ENCODE measurements at places on chromosomes 4 and X.

DNA sequence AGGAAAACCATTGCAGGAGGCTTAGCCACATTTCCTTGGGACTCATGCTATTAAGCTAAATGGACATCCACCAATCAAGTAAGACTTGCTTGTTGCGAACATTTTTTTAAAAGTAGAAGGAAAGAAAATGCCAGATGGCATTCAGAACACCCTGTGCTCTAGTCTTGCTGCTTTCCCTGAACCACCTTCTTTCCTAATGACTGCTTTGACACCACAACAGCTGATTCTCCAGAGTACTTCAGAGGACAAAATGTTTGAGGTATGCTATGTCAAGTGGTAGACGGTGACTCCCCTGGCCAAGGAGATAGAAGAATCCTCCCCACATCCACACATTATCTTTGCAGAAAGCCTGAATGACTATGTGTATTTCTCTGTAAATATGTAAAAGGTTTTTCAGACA lies 65.4 kb downstream of the ANK2 start:
- DNase-seq = no peak

DNA sequence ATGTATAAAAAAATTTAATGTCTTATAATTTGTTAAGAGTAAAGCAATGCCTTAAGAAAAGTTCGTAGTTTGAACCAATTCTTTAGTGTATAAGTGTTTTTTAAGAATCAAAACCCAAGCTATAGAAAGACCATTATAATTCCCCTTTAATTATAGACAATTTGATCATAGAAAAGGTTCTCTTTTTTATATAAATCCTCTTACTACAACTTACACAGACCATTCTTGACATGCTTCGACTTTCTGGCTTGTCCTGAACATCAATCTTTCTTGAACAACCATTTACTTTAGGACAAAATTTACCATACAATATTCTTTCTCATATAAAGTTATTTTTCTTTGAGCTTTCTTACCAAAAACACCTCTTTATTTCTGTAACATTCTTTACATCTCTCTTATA lies 330.5 kb upstream of the SPANXN1 start:
- DNase-seq = no peak

GRCh38 chr4:154364066-154364845 lies 127.3 kb downstream of the DCHS2 start:
- no peak for DNase-seq

DNA sequence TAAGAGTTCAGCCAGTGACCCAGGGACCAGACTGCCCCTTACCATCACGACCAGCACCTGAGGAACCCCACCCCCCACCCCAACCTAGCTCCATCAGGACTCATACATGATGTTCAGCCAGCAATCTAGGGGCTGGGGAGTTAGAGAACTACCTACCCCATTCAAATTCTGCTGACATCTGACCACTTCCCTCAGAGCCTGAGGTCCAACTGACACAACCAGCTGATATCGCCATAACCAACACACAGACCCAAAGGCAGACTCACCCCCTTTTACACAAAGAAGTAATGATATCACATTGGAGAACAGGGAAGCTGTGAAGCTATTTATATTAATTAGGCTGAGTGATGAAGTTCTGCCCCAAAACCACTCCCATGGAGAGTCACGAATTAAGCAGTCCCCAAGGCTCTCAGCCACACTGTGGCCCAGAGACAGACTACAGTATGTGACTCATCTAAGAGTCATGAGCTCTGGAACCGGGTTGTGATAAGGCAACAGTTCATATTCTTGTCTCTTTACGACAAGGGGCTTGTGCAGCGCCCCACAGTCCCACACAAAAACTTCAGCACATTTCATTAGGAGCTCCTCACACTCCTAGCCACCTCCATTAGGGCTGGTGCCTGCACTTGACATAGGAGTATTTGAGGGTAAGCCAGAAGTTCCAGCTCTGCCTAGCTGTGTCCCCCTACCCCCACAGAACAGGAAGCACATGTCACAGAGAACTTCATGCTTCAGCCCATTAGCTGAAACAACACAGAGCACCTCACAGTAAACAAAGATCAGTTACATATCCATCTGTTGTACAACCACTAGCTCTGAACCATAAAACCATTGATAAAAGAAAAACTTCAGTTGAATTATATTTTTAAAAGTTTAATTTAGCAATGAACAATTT lies 184.7 kb upstream of the ZCCHC13 start:
- DNase-seq = no peak

- no peak for DNase-seq
These were observed 6.2 kb upstream of the NOX1 start for GRCh38 chrX:100880368-100880767.

DNA sequence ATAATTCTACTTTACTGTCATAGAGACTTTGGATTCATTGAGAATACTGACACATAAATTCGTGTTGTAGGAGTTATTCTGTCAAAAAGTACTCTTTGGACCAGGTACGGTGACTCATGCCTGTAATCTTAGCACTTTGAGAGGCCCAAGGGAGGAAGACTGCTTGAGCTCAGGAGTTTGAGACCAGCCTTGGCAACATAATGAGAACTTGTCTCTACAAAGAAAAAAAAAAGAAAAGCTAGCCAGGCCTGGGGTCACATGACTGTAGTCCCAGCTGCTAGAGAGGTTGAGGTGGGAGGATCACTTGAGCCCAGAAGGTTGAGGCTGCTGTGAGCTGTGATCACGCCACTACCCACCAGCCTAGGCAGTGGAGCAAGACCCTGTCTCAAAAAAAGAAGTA lies 54.9 kb downstream of the WDR19 start:
- no peak for DNase-seq

DNA sequence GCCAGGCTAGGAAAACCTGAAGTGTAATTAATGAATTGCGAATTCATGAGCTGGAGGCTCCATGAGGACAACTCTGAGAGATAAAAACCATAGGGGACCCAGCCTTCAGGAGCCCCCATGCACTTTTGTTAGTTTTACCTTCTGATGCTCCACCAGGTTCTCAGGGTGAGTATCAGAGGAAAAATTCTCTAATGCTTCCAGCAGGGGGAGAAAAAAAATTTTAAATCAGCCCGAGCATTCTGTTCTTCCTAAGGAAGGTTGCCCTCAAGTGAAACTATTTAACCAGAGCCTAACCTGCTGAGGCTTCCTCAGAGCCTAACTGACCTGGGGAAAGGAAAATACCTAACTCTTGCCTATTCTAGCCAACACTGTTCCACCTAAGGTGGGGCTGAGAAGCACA lies 552.6 kb downstream of the PPARGC1A start:
- DNase-seq = no peak

GRCh38 chrX:107706309-107706708 lies 69.3 kb downstream of the TSC22D3 start:
- no peak for DNase-seq

GRCh38 chr4:168972596-168972995 lies 37.5 kb downstream of the CBR4 start:
- no peak for DNase-seq

DNA sequence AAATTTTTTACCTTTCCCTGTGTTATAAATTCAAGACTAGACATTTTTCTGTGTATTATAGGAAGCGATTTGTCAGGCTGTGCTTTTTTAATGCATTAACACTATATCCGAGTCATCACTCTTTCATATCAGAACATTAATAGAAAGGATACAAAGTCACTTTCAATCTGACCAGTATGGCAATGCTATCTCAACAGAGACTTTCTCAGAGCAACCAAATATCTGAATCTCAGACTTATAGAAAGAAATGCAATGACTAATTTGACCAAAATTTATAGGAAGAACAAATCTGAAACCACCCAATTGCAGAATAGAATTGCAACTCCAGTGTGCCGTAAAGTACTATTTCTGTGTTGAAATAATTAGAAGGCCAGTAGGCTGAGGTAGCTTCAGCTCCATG lies 473 bp upstream of the TKTL2 start:
- DNase-seq = no peak
